Head of caudate nucleus (tissue), 42 donors: ENCODE measurements at places on chromosomes 1 and 21.

DNA sequence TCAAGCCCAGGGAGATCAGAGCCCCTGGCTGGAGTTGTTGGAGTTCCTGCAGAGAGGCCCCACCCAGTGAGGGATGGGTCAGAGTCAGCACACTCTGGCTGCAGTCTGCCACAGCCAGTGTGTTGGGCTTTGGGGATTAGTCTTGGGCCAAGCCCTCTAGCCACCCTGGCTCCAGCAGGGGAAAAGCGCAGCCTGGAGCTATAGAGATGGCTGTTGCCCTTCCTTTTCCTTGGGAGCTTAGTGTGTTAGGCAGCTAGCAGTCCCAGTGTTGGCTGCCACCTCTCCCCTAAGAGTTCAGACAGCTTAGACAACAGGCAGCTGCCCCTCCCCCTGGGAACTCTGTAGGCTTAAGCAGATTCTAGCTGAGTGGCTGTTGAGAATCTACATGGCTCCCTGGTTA lies 45.1 kb downstream of the DPT start:
- DNase-seq: no peak

- DNase-seq: no peak
Observed at GRCh38 chr1:85297855-85298629, 21.6 kb upstream of the BCL10 start.

DNA sequence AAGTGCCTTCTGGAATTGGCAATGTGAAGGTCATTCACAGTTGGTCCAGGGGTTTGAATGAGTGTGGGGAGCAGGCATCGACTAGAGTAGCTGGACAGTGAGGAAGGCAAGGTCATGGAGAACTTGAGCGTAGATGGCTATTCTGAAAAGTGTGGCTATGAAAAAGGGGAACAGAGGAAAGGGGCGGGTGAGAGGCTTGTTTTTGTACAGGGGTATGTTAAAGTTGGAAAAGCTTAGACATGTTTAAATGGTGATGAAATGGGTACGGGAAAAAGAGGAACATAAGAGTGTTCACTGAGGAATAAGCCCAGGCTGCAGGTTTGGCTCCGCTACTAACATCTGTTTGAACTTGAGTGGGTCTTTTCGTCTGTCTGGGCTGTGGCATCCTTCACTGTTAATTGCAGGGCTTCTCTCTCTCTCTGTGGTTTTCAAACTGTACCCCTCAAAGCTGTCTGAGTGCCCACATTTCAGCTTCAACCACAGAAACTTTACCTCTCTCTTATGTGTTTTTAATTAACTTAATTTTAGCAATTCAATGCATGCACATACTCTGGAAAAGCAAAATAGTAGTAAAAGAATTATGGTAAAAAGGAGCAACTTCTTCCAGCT lies 70.8 kb upstream of the COA6 start:
- DNase-seq: no peak

DNA sequence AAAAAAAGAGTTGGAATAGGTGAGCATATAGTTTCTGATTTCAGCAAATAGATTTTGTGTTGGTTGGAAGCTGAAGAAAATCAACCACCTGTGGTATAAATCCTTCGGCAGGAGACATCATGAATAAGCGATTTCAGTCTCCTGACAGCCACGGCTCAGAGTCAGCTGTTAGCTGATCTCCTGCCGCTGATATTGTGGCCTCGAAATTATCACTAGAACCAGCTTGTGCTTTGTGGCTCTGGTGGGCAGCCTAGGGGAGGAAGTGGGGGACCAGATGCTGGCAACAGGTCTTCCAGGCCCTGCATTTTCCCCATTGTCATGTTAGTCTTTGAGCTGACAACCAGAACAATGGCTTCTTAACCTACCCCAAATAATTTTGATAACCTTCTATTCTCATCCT lies 842 bp upstream of the GCSAML start:
- DNase-seq: no peak

DNA sequence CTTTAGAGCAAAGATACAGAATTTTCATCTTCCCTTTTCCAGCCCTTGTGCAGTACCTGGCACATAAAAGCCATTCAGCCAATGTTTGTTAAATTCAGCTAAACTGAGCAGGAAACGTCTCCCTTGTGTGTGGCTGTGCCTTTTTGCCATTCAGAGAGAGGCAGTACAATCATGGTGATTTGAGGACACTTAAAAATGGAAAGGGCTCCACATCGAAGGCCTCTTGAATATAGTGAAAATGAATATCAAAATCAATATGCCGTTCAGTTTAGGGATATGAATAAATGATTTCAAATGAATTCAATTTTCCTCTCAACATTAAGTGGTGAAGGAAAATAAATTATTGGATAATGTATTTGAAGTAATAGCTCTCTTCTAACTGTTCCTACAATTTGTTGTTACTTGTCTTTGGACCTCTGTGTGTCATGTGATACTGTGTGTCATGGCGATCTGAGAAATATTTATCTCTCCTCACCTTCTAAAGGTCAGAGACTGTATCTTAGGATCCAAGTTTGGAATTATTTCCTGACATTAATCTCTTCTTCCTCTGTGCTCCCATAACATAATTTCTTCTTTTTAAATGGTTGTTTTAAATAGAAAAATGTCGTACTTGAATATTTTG lies 355.6 kb upstream of the ST6GALNAC5 start:
- no peak for DNase-seq

- no peak for DNase-seq
Observed at GRCh38 chr1:87588495-87588894, 259.8 kb downstream of the LMO4 start.

DNA sequence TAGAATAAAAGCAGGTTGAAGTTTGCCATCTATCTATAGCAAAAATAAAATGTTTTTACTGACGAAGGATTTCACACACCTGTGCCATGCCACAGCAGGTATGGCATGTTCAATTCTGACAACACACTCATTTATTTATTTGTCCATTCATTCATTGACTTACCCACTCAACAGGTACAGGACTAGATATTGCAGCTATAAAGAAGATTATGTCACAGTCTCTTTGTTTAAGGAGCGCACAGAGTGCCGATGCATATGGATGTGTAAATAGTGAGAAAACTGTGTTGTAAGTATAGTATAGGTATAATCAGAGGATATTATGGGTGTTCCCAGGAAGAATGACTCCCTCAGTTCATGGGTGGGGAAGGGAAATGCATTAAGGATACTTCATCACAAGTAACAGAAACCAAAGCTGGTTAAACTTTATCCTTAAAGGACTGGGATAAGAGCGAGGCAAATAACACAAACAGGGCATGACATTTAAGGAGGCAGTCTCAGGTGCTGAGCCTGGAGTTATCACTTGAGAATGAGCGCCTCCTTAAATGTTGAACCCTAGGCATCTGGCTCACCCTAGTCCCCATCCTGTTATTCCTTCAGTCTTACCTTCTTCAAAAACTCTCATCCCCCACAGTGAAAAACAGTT lies 7.9 kb upstream of the ZRANB2 start:
- DNase-seq: no peak
